RPMI7951 (cell line): ENCODE measurements at places on chromosomes 16 and 17. TPM values are rescaled to one million over a fixed set of nuclear protein-coding genes. Genes with fewer than 3 reads are reported as not detected.

GRCh38 chr17:42409523-42410318, 13.3 kb downstream of the CAVIN1 start:
- DNase-seq: peak; percentile 92

The CCL1 gene
- not detected in 2 replicates for total RNA-seq

The IRX6 gene
- total RNA-seq: not detected in 2 replicates

The PERCC1 gene
- not detected in 2 replicates for total RNA-seq

DNA sequence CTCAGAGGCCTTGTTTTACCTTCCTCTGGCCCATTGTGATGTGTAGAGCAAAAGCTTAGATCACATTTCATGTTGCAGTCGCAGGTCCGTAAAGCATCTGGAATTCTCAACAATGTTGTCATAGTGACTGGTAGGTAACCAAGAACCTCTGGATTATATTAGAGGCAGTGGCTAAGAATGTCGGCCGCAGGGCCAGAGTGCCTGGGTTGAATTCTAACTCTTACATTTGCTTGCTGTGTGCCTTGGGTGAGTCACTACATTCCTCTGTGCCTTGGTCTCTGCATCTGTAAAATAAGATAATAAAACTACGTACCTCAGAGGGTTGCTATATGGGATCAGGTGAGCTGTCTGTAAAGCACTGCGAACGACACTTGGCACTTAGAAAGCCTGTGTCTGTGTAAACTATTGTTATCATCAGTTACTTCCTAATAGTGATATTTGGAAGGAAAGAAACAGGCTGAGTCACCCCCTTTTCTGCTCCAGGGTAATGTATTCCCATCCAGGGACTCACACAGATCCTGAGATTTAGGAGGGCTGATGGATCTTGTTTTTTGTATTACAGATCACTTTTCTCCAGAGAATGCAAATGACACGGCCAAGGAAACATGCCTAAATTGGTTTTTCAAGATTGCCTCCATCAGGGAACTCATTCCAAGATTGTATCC, 52.2 kb downstream of the VPS35L start:
- DNase-seq: no peak

The CMTM1 gene
- 6.0 and 6.4 TPM in 2 replicates for total RNA-seq

The FOXK2 gene
- 17.1 and 17.8 TPM in 2 replicates for total RNA-seq

DNA sequence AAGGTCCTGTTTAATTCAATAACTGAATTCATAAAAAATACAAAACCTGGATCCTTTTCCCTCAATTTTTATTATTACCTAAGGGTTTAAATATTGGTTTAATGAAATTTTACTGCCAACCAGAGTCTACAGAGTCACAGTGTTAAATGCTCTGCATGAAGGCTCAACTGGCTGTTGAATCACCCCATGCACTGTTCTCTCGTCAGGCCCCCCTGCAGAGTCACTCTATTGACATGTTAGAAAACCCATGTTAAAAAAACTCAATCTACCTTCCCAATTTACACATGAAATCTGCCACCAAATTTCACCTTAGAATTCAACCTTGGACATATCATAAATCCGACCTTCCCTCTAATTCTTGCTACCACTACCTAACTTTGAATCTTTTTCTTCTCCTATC, 43.3 kb upstream of the ULK2 start:
- no peak for DNase-seq

The CDH16 gene
- total RNA-seq: not detected in 2 replicates

GRCh38 chr17:50272711-50273653, 1.3 kb upstream of the TMEM92 start:
- peak; percentile 43 for DNase-seq

DNA sequence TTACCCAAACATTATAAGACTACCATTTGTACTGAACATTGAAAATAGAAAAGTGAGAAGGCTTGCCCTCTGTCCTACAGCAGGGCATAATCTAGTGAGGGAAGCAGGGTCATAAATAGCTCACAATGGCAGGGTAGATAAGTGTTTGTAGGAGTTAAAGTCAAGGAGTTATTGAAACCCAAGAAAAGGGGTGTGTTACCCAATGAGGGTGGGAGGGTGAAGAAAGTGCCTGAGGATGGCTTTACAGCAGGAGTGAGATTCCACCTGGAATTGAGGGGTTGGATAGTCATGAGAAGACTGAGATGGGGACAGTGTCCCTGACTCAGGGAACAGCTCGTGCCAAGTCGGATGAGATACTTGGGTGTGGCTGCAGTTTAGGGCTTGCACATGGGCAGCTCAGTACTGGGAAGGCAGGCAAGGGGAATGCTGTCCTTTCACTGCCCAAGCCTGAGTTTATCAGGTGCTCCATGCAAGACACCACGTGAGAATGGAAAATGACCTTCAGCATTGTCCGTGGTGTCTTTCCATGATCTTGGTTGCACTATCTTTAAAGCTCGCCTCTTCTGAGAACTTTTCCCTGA, 393.2 kb upstream of the MAF start:
- DNase-seq: no peak

- peak; percentile 29 for DNase-seq
Observed at GRCh38 chr16:19505600-19506303, 16.1 kb downstream of the GDE1 start.

- DNase-seq: no peak
Observed at GRCh38 chr17:16593356-16594102, 24.5 kb upstream of the ZNF287 start.

- DNase-seq: peak; percentile 59
Observed at GRCh38 chr17:21549107-21549687, 143.1 kb upstream of the KCNJ18 start.

- DNase-seq: peak; percentile 83
Observed at GRCh38 chr17:44981221-44981968, 13.3 kb upstream of the C1QL1 start.

The GAS7 gene
- 18.1 and 20.3 TPM in 2 replicates for total RNA-seq

DNA sequence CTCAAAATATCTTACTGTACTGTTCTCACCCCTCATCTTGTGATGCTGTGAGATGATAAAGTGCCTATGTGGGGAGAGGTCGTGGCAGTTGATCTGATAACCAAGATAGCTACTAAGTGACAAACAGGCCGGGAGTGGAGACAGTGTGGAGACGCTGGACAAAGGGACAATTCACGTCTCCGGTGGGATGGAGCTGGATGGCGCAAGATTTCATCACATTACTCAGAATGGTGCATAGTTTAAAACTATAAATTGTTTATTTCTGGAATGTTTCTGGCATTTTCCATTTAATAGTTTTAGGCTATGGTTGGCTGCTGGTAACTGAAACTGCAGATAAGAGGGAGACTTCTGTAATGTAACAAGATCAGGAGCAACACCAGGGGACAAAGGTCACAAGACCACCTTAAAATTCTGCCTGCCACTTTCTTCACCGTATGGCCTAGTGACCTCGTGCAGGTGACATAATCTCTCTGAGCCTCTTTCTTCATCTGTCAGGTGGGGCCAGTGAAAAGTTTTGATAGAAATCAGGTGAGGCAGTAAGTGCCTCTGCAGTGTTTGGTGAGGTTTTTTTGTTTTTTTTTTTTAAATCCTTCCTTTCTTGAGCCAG, 54.4 kb upstream of the LGALS9 start:
- DNase-seq: no peak

- DNase-seq: no peak
Observed at GRCh38 chr17:50123649-50124349, 6.2 kb downstream of the SAMD14 start.

DNA sequence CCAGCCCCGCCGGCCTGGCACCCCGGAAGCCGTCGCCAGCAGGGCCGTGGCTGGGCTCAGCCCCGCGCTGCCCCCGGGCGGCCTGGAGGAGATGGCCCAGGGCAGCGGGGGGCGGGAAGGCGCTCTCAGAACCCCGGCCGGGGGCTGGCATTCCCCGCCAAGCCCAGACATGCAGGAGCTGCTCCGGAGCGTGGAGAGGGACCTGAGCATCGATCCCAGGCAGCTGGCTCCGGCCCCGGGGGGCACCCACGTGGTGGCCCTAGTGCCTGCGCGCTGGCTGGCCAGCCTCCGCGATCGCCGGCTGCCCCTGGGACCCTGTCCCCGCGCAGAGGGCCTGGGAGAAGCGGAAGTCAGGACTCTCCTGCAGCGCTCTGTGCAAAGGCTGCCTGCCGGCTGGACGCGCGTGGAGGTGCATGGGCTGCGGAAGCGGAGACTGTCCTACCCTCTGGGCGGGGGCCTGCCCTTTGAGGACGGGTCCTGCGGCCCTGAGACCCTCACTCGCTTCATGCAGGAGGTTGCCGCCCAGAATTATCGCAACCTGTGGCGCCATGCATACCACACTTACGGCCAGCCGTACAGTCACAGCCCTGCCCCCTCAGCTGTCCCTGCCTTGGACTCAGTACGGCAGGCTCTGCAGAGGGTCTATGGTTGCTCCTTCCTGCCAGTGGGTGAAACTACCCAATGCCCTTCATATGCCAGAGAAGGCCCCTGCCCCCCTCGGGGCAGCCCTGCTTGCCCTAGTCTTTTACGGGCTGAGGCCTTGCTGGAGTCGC, 551 bp downstream of the WDR81 start:
- no peak for DNase-seq

DNA sequence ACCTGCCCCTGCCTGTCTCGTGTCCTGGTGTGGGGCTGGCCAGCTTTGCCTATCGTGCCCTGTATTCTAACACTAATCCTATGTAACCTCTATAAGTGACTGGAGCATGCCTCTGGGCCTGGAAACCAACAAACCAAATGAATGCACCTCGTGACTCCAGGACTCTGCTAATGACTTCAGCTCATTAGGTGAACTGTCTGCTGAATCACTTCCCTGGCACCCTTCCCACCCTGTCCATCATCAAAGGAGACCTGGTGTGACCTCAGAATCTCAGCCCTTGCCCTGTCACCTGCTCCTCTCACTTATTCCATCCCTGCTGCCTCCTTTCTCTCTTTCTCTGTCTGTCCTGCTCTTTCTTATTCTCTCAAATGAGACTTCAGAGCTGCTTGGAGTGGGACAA, 322.4 kb downstream of the CBLN1 start:
- DNase-seq: no peak

The PLEKHH3 gene
- total RNA-seq: 9.9 and 12.5 TPM in 2 replicates

GRCh38 chr16:72979974-72980373, 68.0 kb downstream of the ZFHX3 start:
- DNase-seq: no peak
